ENCODE measurements at places on chromosomes 5 and 9.
A peak's percentile ranks its signal among the peaks of the same experiment; 100 is the strongest.

DNA sequence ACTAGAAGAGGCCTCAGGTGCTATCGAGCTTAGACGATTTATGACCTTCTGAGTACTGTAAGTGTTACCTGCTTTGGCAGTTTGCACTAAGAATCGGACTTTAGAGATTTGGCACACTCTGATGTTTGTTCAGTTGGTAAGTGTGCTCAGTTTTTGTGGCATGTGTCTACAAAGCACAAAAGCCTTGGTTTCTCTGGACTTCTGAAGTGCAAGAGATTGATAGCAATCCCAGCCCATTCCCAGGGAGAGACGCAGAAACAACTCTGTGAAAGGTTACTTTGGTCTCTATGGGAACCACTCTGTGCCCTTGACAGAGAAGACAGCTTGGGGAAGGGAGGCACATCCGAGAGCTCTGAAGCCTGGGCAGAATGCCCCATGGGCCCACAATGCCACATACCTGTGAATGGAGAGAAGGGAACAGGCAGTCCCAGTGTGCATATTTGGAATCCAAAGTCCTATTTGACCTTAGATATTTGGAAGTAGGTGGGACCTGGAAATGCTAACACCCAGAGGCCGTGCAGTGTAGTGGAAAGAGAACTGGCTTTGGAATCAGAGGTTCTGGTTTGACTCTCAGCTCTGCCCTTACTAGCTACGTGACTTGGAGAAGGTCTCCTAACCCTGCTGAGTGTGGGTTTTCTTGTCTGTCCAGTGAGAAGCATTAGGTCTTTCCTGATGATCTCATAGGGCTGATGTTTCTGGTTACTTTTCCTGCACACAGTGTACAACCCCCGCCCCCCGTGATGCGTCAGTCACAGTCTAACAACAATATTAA is 194.3 kb upstream of the VLDLR start:
- no peak for DNase-seq

GRCh38 chr5:171869956-171870355 is 84.3 kb downstream of the SMIM23 start:
- no peak for DNase-seq

DNA sequence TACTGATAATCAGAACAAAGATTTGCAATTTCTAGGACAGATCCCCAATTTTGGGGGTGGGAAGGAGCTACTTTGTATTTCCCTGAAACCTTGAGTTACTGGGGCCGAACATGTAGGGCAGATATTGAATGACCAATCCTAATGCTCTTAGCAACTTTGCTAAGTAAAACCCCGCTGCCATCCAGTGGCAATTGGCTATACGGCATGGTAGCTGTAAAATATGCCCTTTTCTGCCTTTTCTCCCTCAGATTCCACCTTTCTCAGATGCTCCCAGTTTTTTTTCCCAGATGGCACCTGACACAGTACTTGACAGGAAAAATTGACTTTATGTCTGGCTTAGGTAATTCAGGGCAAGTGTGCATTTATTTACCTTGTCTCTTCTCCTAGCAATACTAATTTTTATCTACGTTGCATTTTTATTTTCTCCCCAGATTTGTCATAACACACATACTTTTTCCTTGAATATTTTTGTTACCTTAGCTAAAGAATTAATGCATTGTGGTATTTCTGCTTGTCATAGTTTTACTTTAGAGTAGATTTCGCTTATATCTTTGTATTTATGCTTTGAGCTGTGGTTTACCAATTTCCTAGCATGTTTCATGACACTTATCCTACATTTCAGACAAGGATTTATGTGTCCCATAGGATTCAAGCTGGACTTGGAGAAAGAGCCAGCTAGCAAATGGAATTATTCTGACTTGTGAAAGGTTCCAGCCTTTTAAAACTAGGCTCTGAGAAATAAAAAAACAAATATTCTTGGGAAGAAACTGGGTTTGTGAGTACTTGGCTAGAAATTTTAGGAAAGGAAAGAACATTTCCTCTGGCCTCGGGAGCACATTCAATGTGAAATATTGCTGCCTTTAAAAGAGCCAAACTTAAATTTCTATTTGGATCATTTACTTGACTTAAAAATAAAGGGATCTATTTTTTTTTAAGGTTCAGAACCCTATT is 37.4 kb downstream of the PIK3R1 start:
- DNase-seq = peak; percentile 62

- no peak for DNase-seq
Observed at GRCh38 chr5:31477516-31477915, 54.4 kb downstream of the DROSHA start.

GRCh38 chr9:92614763-92615461 is 55.0 kb downstream of the IPPK start:
- DNase-seq = no peak

DNA sequence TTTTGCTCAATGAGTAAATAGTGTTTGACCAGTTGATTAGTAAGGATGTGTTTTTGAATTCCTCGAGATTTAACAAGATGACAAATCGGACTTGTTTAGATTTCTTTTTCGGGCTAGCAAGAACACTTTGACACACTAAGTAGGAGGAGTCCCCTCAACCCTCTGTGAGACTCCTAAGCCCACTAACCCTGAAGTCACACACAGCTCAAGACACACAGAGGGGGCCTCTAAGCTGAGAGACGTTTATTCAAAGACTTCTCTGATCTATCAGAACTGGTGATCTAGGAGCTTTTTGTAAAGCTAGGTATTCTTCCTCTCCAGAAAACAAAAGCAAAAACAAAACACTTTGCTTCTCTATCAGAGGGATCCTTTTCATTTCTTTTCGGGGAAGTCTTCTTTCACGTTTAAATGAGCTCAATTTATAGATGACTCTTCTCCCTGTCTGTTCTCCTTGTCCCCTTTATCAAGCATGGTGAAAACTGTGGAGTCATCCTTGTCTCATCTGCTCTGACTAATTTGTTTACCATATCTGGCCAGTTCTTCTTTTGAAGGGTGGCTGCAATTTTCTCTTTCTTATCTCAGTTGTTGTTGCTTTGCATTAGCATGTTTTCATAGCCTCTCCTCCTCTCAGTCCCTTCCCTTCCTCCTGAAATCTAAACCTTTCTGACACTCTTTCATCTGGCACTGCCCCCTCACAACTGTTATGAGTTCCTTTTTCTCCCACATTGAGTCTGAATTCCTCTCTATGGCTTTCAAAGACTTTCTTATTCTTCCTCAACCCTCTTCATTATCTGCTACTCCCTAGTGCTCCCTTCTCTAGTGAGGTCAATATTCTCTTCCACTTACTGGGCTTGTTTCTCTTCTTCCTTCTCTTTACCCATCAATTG is 68.5 kb upstream of the RAI14 start:
- DNase-seq = peak; percentile 30

DNA sequence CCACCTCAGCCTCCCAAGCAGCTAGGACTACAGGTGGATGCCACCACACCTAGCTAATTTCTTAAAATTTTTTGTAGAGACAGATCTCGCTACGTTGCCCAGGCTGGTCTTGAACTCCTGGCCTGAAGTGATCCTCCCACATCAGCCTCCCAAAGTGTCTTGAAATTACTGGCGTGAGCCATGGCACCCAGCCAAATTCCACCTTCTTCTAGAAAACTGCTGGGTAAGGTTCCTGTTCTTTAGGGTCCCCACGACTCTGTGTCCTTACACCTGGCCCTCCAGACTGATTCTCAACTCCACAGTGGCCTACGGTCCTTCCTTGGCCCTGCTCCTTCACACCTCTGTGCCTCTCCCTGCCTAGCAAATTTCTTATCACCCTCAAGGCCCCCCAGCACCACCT is 1.9 kb downstream of the MAPK9 start:
- no peak for DNase-seq

GRCh38 chr9:89798547-89799120 is 193.8 kb downstream of the GADD45G start:
- no peak for DNase-seq

GRCh38 chr9:70480405-70480980 is 66.0 kb upstream of the KLF9 start:
- peak; percentile 70 for DNase-seq

- no peak for DNase-seq
Observed at GRCh38 chr5:10592601-10593000, 28.7 kb downstream of the ANKRD33B start.

DNA sequence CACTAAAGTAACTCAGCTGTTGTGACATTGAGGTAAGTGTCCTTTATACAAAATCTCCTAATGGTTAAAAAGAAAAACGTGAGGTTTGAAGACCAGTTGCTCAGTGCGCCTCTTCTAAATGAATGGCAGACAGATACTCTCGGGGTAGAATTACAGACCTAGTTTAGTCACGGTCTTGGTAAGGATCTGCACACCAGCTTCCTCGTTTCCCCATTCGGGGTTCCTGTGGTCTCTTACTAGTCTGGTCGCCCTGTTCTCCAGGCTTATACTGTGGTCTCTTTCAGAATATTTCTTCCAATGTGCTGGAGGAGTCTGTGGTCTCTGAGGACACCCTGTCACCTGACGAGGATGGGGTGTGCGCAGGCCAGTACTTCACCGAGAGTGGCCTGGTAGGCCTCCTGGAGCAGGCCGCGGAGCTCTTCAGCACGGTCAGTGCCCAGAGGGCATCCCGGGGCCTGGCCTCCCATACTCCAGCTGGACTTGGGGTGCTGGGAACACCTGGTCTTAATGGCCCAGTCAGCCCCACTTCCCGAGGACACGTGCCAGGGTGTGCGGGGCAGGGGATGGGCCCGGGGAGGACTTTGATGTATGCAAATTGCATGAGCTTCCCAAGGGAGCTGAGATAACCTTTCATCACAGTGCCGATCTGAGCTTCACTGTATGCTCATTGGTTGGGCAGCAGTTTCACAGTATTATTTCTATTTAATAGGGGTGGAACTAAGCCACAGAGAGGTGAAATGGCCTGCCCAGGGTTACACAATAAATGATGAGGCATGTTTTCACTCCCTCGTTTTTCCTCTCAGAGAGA is 224.5 kb downstream of the DOCK8 start:
- DNase-seq = peak; percentile 20

- peak; percentile 39 for DNase-seq
Observed at GRCh38 chr9:20382460-20383071, 239.7 kb downstream of the MLLT3 start.

DNA sequence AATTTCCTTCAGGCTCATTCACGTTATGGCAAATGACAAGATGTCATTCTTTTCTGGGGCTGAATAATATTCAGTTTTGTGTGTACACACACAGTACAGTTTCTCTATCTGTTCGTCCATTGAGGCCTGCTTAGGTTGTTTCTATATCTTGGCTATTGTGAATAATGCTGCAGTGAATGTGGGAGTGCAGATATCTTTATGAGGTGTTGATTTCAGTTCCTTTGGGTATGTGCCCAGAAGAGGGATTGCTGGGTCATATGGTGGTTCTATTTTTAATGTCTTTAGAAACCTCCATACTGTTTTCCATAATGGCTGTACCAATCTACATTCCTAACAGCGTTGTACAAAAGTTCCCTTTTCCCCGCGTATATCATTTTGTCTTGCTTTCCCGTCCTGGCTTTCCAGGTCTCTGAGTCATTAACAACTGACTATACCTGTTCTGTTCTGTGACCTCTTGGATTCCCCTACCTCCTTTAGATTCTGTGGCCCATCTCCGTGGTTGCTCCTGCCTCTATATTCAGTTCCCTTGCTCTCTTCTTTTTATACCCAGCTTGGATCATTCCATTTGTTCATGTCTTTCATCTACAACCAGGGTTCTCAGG is 6.8 kb downstream of the SNX30 start:
- DNase-seq = no peak
